ENCODE measurements at places on chromosomes 3 and 15.
A peak's percentile ranks its signal among the peaks of the same experiment; 100 is the strongest.

DNA sequence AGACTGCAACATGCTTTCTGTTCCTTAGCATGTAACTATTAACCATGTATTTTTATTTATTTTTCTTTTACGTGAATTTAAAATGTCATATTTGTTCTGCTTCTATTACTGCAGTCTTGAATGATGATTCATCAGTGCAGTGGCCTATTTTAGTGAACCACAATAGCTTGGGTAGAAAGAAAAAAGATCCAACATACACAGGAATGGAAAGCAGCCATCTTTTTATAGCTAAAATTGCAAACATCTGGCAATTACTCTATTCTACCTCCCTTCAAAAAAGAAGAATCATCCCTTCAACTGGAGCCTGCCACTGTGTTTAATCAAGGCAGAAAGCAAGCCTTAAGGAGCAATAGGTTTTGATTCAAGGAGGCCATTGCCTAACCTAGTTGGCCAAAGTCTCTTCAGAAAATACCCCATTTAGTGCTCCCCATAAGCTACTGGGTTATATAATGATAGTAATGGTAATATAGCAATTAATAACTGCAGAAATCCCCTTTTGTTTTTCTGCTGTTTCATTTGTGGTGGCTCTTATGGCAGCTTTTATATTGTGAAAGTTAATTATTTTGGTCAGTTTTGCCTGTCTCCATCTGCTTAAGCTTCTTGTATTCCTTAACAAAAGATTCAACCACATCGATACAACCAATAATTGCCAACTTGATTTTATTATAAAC lies 267.3 kb downstream of the LPP start:
- DNase-seq, result no peak

DNA sequence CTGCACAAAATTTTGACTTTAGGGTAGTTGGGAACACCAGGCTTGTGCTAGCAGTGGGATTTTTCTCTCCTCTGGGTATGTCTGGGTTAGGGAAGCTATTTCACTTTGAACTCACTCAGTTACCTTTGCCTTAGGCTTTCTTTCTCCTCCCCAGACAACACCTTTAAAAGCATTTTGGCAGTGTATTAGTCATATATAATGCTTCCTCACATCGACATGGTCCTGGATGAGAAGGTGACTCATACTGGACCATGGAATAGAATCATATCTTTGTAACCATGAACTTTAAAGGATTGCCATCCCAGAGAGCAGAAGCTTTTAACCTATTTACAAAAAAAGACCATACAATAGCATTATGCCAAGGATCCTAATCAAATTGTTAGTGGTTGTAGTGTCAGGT lies 2.7 kb downstream of the RYR3 start:
- DNase-seq, result no peak

- no peak for DNase-seq
These were observed 7.3 kb downstream of the TMEM212 start for GRCh38 chr3:171850320-171850959.

DNA sequence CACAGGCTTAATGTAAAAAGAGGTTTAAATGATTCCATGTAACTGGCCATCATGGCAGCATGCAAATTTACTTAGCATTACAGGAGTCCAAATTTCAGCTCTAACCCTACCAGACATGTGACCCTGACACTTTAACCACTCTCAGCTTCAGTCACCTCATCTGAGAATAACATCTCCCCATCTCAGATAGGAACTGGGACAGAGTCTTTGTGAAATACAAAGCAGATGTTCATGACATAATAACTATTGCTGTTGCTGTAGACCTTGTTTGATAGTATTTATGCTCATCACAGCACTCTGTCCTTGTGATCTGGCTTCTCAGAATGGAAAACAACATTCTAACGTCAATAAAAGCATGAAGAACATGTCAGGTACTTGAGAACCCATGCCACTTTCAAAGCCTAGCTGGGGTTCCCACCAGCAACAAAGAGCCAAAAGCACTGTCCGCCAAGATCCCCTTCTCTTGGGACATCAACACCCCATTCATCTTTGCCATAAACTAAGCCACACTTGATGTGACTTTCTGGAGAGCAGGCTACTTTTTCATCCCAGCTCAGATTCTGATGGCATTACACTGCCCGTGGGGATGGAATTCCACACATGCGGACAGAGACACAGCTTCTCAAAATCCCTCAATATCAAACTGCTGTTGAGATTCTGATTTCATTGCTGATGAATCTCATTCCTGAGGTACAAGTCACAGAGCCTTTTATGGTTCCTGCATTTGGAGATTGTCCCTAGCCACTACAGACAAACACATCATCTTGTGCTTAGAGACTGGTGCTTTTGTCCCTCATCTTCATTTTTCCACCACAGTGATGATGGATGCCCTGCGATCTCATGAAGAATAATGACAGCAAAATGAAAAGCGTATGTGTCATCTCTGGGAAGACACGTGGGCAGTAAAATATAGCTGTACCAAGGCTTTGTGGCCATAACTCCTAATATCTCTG lies 202.7 kb downstream of the TNIK start:
- DNase-seq, result no peak

- DNase-seq, result no peak
These were observed 55.0 kb downstream of the SLC6A1 start for GRCh38 chr3:11047500-11047899.

DNA sequence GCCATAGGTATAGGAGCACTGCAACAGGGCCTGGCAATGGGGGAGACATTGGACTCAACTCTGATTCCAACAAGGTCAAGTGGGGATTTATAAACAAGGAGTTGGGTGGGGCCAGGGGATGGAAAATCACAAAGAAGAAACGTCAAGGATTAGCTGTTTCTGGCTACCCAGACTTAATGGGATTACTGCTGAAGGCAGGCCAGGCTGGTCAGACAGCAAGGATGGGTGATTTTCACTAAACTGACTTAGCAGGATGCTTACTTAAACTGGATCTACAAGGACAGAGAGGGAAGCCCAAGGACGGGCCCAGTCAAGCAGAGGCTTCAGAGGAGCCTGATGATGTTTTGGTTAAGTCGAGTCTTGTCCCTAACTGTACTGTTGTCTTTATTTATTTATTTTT lies 76.2 kb downstream of the USP13 start:
- DNase-seq, result no peak

- DNase-seq, result no peak
These were observed 124.2 kb upstream of the ABI3BP start for GRCh38 chr3:101117465-101117864.

GRCh38 chr3:139695426-139696313 lies 17.9 kb upstream of the NMNAT3 start:
- DNase-seq, result no peak

GRCh38 chr3:143158014-143158988 lies 38.7 kb downstream of the CHST2 start:
- DNase-seq, result no peak

GRCh38 chr3:53495520-53496391 lies 1.3 kb downstream of the CACNA1D start:
- DNase-seq, result no peak

- DNase-seq, result no peak
These were observed 36.5 kb downstream of the PLXNA1 start for GRCh38 chr3:127019449-127019848.

DNA sequence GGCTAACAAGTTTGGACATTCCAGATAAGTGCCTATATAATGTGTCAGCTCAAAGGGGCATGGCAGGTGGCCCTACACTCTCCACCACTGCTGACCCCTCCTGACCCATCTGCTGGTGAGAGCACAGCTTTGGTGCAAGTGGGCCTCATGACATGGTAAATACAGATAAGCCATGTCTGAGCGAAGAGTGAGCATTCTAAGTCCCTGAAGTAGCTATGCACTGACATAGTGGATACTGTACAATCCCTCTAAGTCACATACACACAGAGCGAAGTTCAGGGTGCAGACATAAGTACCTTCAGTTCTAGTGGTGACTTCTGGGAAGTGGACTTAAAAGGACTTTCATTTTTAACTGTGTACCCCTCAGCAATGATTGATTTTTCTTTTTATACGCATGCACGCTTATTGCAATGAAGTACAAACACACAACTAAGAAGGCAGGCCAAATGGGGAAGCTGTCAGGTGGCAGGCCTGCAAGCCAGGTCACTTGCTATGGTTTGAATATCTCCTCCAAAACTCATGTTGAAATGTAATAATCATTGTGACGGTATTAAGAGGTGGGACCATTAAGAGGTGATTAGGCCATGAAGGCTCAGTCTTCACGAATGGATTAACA lies 41.5 kb downstream of the TBC1D2B start:
- no peak for DNase-seq

DNA sequence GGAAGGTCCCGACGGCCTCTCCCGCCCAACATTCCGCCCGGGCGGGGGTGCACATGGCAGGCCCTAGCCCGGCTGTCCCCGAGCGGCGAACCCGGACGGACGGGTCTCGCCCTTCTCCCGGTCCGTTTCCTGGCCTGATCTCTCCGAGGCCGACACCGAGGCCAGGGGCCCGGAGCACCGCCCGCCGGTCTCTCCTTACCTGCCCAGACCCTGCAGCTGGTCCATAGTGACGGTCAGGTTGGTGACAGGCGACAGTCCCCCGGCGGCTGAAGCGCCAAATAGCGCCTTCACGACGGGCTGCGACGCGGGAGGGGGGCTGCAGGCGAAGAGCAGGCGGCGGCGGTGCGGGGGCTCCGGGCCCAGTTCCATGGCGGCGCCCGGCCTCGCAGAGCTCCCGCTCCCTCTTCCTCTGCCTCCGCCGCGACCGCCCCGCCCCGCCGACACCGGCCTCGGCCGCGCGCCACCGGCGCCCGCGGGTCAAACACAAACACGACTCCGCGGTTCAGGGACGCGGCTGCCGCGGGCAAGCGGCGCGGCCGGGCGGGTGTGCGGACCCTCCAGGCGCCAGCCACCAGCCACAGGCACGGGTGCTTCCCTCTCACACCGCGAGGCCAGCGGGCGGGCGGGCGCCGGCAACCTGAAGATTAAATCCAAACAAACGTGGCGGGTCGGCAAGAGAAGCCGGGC lies 495 bp downstream of the CDC25A start:
- DNase-seq, result peak; percentile 51

GRCh38 chr3:58492494-58492905 lies 604 bp downstream of the KCTD6 start:
- DNase-seq, result peak; percentile 48

GRCh38 chr3:88879905-88880304 lies 227.5 kb upstream of the EPHA3 start:
- DNase-seq, result no peak

GRCh38 chr3:8561370-8561769 lies 59.7 kb downstream of the LMCD1 start:
- DNase-seq, result no peak

DNA sequence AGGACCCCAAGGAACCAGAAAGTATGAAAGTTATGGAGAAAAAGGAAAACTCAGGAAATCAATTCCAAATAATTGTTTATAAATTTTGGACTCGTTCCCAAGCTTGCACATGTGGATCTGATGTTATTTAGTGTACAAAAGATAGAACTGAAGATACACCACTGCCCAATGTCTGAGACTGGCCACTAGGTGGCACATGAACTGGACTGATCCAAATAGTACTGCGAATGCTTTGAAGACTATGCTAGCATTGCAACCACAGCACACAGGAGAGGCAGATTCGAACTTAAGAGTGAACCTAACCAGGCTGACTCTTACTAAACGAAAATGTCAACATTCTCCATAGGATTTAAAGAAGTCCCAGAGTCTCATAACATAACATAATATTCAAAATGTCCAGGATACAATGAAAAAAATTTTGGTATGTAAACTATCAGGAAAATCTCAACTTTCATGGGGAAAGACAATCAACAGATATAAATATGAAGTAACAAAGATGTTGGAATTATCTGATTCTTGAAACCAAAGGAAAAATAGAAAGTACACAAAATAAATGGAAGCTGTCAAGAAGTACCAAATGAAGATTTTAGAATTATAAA lies 596.7 kb downstream of the FGF12 start:
- no peak for DNase-seq

DNA sequence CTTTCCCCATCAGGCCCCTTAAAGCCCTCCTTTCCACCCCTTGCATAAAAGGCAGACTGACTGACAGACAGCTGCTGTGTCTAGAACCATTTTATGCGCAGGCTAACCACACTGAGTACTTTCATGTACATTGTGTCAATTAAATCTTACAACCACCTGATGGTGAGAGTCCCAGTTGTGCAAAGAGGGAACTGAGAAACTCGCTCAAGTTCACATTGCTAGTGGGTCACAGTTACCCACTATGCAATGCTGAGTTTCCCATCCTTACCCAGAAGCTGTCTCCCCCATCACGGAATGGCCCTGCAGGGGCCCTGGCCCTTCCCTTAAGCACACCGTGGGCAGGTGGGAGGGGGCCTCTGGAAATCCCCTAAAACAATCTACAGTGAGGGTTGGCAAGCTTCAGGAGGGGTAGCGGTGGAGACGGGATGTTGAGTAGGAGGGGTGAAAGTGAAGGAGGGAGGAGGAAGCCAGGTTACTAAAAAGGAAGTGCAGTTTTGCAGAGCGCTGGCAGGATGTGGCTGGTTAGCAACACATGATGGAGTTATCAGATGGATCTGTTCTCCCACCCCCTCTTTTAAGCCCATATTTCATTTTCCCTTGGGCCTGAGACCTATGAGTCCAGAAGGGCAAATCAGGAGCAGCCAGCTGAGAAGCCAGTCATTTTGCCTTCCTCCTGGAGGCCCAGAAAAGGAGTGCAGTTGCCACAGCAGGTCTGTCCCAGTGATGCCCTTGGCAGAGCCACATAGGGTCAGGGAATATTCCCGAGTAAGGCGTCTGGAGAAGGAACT lies 30.0 kb downstream of the STARD5 start:
- DNase-seq, result no peak

DNA sequence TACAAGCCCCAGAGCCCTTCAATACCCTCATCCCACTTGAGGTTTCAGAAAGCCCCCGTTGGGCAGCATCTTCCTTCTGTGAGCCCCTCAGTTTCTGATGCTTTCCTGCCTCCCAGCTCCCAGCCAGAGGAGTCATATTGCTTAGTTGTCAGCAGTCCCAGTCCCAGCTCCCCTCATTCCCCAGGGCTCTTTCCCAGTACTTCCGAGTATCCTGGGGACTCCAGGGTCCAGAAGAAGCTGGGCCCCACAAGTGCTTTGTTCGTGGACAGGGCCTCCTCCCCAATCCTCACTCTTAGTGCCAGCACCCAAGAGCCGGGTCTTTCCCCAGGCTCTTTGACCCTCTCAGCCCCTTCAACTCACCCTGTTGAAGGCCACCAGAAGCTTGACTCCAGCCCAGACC lies 43.9 kb downstream of the CDAN1 start:
- DNase-seq, result no peak

GRCh38 chr3:195450731-195451229 lies 8.0 kb upstream of the ACAP2 start:
- no peak for DNase-seq

GRCh38 chr3:94004301-94004910 lies 24.0 kb downstream of the STX19 start:
- DNase-seq, result no peak

- DNase-seq, result no peak
These were observed 24.8 kb upstream of the PDCD6IP start for GRCh38 chr3:33773637-33774036.

DNA sequence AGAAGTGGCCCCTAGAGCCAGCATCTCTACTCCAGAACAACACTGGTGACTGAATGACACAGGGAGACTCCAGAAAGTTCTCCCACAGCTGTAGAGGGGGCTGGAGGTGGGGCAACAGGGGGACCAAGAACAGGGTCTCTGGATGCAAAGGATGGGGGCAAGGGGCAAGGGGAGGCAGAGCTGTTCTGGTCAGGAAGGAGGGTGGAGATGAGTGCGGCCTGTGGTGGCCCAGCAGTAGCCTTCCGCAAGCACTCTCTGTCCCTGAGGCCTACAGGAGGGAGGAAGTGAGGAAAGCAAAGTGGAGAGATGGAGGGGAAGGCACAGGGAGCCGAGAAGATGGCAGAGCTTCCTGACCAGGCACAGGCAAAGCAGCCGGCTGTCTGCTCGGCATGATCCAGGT lies 56.5 kb downstream of the HOMER2 start:
- no peak for DNase-seq

- no peak for DNase-seq
These were observed 17.8 kb downstream of the CDV3 start for GRCh38 chr3:133591271-133591742.
